Activated CD4-positive, alpha-beta T cell treated with anti-CD3 and anti-CD28 coated beads, Interleukin-2, amount 10 ng/mL, durations not matched to agents 7 days and 5 days (primary cell): ENCODE measurements at places on chromosomes 5 and 9. TPM values are rescaled to one million over a fixed set of nuclear protein-coding genes. Genes with fewer than 3 reads are reported as not detected.

DNA sequence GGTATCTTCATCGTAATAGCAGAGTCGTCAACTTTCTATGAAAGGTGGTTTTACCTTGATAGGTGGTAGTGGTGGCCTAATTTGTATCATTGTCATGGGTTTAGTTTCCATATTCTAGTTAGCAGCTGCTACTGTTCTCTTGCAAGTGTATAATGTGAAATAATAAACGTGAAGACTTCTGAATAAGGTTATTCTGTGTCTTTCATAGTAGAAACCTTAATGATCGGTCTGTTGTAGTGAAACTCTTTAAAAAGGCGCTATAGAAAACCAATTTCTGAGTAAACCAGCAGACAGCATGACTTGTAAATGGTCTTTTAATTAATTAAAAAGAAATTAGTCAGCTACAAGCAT lies 1.6 kb downstream of the SET start:
- DNase-seq: no peak

Gene C8G
- 0.85 TPM for total RNA-seq

DNA sequence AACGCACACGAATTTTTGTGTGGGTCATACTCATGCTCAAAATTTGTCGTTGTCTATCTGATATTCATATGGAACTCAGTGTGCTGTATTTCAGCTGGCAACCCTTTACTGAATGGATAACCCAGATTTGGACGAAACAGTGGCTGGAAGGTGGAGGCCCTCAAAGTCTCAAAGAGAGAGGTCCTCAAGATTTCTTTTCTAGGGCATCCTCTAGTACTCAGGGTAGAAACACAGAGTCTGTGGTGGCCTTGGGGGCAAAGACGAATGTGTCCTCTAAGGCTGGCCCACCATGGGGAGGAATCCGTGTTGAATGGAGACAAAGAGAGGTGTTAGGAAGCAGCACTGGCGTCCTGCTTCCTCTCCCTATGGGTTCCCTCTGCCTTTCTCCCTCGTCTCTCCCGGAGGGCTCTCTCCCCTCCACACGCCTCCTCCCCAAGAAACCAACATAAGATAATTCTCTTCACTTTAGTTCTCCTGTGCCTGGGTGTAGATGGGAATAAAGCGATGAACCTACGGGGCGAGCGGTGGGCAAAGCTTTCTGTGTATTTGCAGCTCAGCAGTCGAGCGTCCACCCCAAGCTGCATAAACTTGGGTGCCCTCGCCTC lies 333.7 kb downstream of the CWC27 start:
- DNase-seq: no peak

DNA sequence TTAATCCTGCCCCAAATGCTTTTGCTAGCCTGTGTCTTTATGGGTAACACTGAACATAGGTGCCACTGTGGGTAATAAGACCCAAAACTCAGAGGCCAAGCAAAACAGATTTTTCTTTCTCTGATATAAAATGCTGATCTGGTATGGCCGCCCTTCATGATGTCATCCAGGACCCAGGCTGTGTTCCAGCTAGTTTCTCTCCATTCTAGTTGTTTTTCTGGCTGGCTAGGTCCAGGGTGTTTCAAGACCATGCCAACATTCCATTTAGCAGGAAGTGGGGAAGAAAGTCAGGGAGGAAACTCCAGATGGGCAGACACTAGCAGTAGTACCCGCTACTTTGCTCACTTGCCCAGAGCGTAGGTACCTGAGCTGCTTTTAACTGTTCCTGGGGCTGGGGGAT lies 183.9 kb upstream of the OTULINL start:
- no peak for DNase-seq

DNA sequence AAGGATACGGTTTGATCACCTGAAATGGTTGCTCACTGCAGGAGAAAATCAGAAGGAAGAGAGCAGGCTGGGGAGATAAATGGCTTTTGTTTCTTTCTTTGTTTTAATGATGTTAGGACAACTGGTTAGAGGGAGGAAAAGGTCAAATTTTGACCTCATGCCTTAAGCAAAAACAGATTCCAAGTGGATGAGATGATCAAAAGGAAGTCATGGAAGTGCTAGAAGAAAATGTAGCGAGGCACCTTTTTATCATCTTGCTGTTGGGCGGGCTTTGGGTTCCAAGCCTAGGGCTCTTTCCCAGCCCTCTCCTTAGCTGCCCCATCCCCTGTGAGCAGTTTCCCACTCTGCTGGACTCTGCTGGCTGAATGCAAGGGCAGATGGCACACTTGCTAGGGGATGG lies 127.9 kb downstream of the ADAMTS2 start:
- no peak for DNase-seq
